ENCODE measurements at places on chromosomes 16 and 17. TPM values are rescaled to one million over a fixed set of nuclear protein-coding genes. Genes with fewer than 3 reads are reported as not detected.

Gene STAC2
- 0.12 TPM for total RNA-seq

Gene KIF2B
- total RNA-seq, result not detected

Gene EPN3
- total RNA-seq, result 0.23 TPM

Gene KCTD2
- total RNA-seq, result 28.0 TPM

Gene FNDC8
- 0.07 TPM for total RNA-seq

Gene C17orf78
- total RNA-seq, result not detected

Gene CLDN6
- 0.74 TPM for total RNA-seq

Gene KRT33B
- total RNA-seq, result 0.06 TPM

Measured in A549 treated with RU486 at 1 μM for 4 hours (cell line).